ENCODE measurements at places on chromosomes 11 and 22.

- H3K36me3 ChIP-seq = peaks cover 11% of the 10 kb centered on the region
- no peaks in the 10 kb centered on the region for H3K27me3 ChIP-seq
- no peak overlapping the region for H3K27ac ChIP-seq
- DNase-seq = no peak
- H3K4me3 ChIP-seq = no peak overlapping the region
These were observed 48.9 kb downstream of the NARS2 start for GRCh38 chr11:78525720-78526119.

GRCh38 chr11:26997378-26997777, 3.5 kb downstream of the FIBIN start:
- no peaks in the 10 kb centered on the region for H3K36me3 ChIP-seq
- no peak for DNase-seq
- H3K27ac ChIP-seq = no peak overlapping the region
- H3K4me1 ChIP-seq = no peaks in the 10 kb centered on the region

- H3K4me3 ChIP-seq = no peak overlapping the region
- H3K27ac ChIP-seq = no peak overlapping the region
- no peaks in the 10 kb centered on the region for H3K36me3 ChIP-seq
- H3K27me3 ChIP-seq = peaks cover 13% of the 10 kb centered on the region
These were observed 169.9 kb downstream of the CTTN start for GRCh38 chr11:70568035-70568813.

DNA sequence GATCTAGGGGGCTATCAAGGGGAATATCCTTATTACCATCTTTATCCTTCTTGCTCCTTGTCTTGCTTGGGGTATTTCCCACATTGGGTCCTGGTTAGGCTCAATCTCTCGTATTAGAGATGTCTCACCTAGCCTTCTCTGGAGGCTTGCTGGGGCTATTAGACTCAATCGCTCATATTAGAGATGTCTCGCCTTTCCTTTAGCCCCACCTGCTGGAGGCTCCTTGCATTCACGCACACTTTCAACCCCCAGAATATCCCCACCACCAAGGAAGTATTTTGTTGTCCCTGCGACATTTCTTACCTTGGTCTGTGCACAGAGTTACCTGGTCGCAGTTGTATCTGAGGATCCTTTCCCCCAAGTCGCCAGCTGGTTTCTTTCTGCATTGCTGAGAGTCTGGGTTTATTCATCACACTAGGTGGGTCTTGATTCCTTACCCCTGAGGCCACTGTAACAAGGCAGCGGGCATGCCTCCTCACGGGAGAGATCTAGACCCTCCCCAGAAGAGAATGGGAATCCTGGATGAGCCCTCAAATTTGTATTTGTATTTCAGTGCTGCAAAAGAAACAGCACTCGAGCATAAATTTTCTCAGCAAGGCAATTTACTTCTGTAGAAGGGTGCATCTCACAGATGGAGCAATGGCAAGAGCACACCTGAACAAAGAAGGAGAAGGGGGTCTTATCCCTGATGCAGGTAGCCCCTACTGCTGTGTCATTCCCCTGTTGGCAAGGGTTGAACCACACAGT, 15.9 kb upstream of the HYLS1 start:
- no peak overlapping the region for H3K27ac ChIP-seq
- H3K36me3 ChIP-seq = no peaks in the 10 kb centered on the region
- no peaks in the 10 kb centered on the region for H3K4me1 ChIP-seq

DNA sequence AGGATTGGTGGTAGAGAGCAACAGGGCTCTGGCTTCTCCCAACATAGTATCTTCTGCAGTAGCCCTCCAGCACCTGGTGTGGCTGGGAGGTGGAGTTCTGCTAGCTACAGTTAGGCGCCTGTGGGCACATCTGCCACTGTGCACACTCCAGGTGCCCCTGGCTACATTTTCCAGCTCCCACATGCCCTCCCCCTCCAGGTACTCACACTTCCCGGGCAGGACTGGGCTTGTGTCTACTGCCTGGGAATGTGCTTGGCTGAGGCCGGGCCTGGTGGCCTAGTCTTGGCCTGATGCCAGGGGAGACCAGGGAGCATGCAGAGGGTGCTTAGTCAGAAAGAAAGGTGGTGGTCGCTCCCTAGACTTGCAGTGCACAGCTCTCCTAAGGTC, 15.8 kb downstream of the PHLDB1 start:
- no peaks in the 10 kb centered on the region for H3K36me3 ChIP-seq
- H3K4me3 ChIP-seq = no peak overlapping the region
- H3K4me1 ChIP-seq = peaks cover 1% of the 10 kb centered on the region
- no peak for DNase-seq

DNA sequence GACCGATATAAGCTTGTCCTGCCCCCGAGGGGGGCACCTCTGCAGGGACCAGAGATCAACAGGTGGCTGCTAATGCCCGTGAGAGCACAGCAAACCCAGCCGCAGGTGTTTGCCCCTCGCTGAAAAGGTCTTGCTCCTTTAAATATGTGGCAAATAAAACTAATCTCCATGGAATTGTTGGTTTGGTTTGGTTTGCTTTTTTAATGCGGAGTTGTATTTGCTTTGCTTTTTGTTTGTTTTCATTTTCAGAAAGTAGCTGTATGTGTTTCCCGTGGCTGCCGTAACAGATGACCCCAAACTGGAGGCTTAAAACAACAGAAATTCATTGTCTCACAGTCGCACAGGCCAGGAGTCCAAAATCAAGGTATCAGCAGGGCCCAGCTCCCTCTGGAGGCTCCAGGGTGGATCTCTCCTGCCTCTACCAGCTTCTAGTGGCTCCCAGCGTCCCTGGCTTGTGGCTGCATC, 93.0 kb downstream of the CELSR1 start:
- DNase-seq = no peak
- no peaks in the 10 kb centered on the region for H3K27me3 ChIP-seq
- H3K4me1 ChIP-seq = no peaks in the 10 kb centered on the region
- H3K4me3 ChIP-seq = no peak overlapping the region
- no peaks in the 10 kb centered on the region for H3K36me3 ChIP-seq

DNA sequence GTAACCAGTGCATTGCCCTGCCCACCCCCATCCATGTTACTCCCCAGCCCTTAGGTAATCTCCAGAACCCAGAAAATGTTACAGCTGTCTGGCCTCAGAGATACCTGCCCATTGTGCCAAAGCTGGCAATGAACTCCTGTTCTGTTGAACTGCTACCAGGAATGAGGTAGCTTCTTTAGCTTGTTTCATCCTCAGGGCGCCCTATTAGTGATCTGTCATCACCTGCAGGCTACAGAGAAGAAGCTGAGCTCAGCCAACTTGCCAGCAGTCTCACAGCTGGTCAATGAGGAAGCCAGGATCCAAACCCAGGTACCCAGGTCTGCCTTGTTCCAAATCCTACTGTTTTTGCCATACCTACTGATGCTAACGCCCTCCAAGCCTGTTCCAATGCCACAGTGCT, 88.7 kb downstream of the GALNT18 start:
- no peak overlapping the region for H3K27ac ChIP-seq
- DNase-seq = no peak
- H3K36me3 ChIP-seq = no peaks in the 10 kb centered on the region
- no peaks in the 10 kb centered on the region for H3K27me3 ChIP-seq
- no peaks in the 10 kb centered on the region for H3K4me1 ChIP-seq

GRCh38 chr11:93542811-93543229, 371 bp downstream of the SMCO4 start:
- peak overlapping the region; percentile 79 for H3K27ac ChIP-seq
- peak overlapping the region; percentile 90 for H3K4me3 ChIP-seq
- DNase-seq = no peak
- H3K27me3 ChIP-seq = peaks cover 17% of the 10 kb centered on the region
- peaks cover 3% of the 10 kb centered on the region for H3K36me3 ChIP-seq

DNA sequence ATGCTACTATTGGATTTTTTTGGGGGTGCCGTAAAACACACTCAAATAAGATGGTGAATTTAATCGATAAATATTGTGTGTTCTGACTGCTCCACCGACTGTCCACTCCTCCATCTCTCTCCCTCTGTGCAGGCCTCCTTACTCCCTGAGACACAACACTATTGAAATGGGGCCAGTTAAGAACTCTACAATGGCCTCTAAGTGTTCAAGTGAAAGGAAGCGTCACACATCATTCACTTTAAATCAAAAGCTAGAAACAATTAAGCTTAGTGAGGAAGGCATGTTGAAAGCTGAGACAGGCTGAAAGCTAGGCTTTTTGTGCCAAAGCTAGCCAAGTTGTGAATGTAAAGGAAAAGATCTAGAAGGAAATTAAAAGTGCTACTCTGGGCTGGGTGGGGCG, 156.7 kb downstream of the CTTN start:
- no peaks in the 10 kb centered on the region for H3K36me3 ChIP-seq
- no peaks in the 10 kb centered on the region for H3K27me3 ChIP-seq
- H3K4me3 ChIP-seq = no peak overlapping the region
- no peaks in the 10 kb centered on the region for H3K4me1 ChIP-seq
- DNase-seq = no peak
- no peak overlapping the region for H3K27ac ChIP-seq

DNA sequence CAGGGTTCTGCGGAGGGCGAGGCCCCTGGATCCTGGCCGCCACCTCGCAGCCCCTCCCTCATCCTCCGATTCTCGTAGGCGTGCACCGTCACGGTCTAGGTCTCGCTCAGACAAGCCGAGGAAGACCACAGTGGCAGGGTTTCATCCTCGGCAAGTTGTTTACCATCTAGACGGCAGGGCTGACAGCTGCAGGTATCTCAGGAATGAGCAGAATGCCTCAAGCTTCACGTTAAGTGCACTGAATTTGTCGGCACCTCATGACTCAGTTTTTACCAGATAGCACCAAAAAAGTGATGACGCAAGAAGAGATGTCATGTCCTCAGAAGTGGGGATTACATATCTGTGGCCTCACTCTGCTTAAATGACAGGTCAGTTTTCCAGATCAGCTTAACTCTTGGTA, 35.1 kb downstream of the WT1 start:
- no peaks in the 10 kb centered on the region for H3K4me1 ChIP-seq
- H3K4me3 ChIP-seq = no peak overlapping the region

DNA sequence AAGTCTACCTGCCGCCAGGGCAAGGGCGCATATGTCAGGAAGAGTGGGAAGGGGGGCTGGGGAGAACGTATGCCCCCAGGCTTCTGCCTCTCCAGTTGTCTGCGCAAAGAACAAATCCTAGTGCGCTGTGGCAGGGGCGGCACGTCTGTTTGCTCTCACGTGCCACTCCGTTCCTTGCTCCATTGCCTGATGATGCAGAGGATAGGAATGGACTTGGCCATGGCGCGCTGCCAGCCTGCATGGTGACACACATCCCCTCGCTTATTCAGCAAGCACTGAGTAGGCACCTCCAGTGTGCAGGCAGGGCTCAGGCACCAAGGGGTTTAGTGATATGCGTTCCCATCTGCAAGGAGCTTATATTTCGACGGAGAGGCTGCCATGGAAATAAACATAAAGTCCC, 45.4 kb upstream of the SLC22A12 start:
- H3K27ac ChIP-seq = no peak overlapping the region
- H3K4me1 ChIP-seq = no peaks in the 10 kb centered on the region
- no peak for DNase-seq
- H3K27me3 ChIP-seq = peaks cover 6% of the 10 kb centered on the region

DNA sequence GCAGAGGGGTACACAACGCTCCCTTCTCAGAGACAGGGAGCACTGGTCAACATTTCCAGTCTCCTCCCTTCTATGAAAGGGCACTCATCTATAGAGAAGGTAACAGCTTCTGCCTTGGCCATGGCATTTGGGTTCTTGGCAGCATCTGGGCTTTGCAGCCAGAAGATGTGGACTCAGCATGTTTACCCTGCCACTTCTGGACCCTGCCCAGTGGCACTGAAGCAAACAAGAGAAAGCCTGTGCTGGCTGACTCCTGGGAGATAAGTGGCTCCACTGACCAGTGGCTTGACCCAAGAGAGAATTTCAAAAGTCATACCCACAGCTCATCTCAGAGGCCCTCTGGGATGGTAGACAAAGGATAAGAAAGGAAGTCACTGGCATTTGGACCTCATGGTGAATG, 8.0 kb downstream of the CSNK2A3 start:
- no peak overlapping the region for H3K27ac ChIP-seq
- H3K36me3 ChIP-seq = no peaks in the 10 kb centered on the region
- no peaks in the 10 kb centered on the region for H3K27me3 ChIP-seq
- peaks cover 3% of the 10 kb centered on the region for H3K4me1 ChIP-seq
- no peak for DNase-seq

GRCh38 chr11:31802609-31802989, 8.5 kb downstream of the PAX6 start:
- H3K36me3 ChIP-seq = peaks cover 7% of the 10 kb centered on the region
- peak overlapping the region; percentile 62 for H3K27ac ChIP-seq
- peaks cover 93% of the 10 kb centered on the region for H3K27me3 ChIP-seq
- H3K4me3 ChIP-seq = no peak overlapping the region
- peaks cover 20% of the 10 kb centered on the region for H3K4me1 ChIP-seq

- peaks cover 6% of the 10 kb centered on the region for H3K36me3 ChIP-seq
- no peak for DNase-seq
- no peaks in the 10 kb centered on the region for H3K27me3 ChIP-seq
- H3K27ac ChIP-seq = no peak overlapping the region
- peak overlapping the region; percentile 94 for H3K4me3 ChIP-seq
These were observed 2.2 kb downstream of the NEU3 start for GRCh38 chr11:74990941-74991340.

- H3K27ac ChIP-seq = peak overlapping the region; percentile 26
- H3K27me3 ChIP-seq = no peaks in the 10 kb centered on the region
- DNase-seq = no peak
These were observed 32.3 kb upstream of the CYP2D6 start for GRCh38 chr22:42162728-42163489.

GRCh38 chr11:72189455-72190250, 2.3 kb upstream of the FOLR1 start:
- H3K27me3 ChIP-seq = no peaks in the 10 kb centered on the region
- H3K27ac ChIP-seq = no peak overlapping the region
- H3K4me3 ChIP-seq = no peak overlapping the region
- no peak for DNase-seq
- no peaks in the 10 kb centered on the region for H3K4me1 ChIP-seq

DNA sequence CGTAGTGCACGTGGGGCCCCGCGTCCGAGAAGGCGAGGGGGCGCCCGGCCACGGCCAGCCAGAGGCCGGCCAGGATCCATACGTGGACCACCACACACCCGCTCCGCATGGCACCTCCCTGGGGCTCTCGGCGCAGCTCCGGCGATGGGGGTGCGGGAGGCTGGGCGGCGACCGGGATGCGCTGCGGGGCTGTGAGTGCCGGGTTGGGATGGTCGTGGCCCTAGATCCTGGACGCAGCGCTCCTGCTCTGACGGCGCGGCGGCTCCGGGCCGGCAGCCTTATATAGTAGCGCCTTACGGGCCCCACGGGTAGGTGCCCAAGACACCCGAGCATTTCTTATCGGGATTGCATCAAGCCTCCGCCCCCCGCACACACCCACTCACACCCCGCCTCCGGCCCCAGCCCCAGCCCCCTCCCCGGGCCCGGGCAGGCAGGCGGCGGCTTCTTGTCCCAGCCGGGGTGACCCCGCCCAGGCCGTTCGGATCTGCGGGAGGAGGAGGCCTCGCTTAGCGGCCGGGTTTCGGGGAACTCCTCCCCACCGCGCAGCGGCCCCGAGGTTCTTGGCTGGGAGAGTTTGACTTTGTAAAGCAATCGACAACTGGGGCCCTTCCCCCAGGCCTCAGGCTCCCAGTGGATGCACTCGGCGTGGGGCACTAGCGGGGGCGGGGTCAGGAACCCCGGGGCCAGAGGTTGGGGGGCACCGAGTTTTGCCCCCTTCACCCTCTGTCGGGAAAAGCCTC, at the start of gene FGF19:
Gene FGF19 (minus strand): TSS at position 255 of the 740 bp plus-strand sequence. CDS start 146 bp downstream, at position 109.
- H3K36me3 ChIP-seq = no peaks in the 10 kb centered on the region
- H3K27ac ChIP-seq = no peak within 1 kb of the TSS
- H3K27me3 ChIP-seq = peaks cover 66% of the 10 kb centered on the region

- H3K4me3 ChIP-seq = no peak overlapping the region
- DNase-seq = no peak
- H3K36me3 ChIP-seq = no peaks in the 10 kb centered on the region
- H3K27me3 ChIP-seq = peaks cover 16% of the 10 kb centered on the region
- no peak overlapping the region for H3K27ac ChIP-seq
These were observed 53.8 kb upstream of the BIRC3 start for GRCh38 chr11:102263379-102264003.

- H3K36me3 ChIP-seq = no peaks in the 10 kb centered on the region
- no peaks in the 10 kb centered on the region for H3K4me1 ChIP-seq
- H3K4me3 ChIP-seq = no peak overlapping the region
- DNase-seq = no peak
- H3K27ac ChIP-seq = no peak overlapping the region
These were observed 522.9 kb downstream of the NTM start for GRCh38 chr11:131893103-131893890.

Data from T-helper 2 cell treated with Interferon-gamma antibody and Interleukin-4, amounts not matched to agents 5 μg/mL and 100 μg/mL, for 36 hours (primary cell).